ENCODE measurements at places on chromosomes 4 and X.

GRCh38 chr4:1399508-1400190 is 6.6 kb downstream of the NKX1-1 start:
- DNase-seq: no peak

DNA sequence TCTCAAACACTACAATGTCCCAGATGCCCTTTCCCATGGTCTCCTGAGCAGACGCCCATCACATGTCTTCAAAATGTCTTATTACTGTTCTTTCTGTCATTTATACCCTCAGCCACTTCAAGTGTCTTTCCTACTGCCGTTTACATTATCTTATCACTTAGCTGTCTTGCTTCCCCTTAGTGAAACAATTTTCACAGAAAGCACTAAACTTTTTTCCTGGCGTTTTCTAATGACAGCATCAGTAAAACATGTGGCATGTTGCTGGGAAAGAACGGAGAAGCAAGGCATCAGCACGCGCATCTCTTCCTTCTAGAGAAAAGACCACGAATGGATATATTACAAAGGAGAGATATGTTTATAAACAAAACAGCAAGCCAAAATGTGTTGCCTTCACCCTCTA is 189.7 kb upstream of the SLIT2 start:
- no peak for DNase-seq

GRCh38 chr4:125464146-125464545 is 149.4 kb downstream of the FAT4 start:
- no peak for DNase-seq

- no peak for DNase-seq
Observed at GRCh38 chr4:162241857-162242256, 78.1 kb upstream of the FSTL5 start.

DNA sequence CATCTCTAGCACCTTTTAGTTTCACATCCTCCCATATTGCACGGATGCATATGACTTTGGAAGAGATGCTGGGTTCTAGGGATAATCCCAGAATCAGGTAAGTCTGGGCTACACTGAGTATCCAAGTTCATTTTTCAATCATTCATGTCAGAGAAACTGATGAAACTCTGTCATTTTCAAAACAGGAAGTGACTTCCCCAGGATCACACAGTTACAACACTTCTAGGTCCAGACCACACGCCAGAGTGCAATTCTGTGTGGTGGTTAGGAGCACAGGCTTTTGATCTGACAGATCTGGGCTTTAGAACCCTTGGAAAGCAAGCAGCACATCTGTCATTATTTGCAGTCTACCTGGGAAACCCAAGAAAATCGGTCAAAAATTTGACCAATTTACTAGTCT is 52.1 kb upstream of the CDKN2AIP start:
- DNase-seq: no peak

DNA sequence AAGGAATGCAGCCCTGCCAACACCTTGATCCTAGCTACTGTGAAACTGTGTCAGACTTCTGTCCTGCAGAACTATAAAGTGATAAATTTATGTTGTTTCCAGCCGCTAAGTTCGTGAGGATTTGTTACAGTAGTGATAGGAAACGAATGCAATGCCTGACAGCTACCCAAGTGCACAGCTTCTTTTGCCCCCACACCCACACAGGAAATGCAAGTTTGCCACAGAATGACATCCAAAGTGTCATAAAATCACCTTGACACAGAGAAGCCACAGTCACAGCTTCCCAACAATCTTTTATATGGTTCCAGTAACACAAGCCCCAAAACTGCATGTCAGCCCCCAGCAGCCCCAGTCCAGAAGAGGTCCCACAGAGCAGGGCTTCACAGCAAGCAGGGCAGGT is 216.9 kb upstream of the S100G start:
- DNase-seq: no peak

DNA sequence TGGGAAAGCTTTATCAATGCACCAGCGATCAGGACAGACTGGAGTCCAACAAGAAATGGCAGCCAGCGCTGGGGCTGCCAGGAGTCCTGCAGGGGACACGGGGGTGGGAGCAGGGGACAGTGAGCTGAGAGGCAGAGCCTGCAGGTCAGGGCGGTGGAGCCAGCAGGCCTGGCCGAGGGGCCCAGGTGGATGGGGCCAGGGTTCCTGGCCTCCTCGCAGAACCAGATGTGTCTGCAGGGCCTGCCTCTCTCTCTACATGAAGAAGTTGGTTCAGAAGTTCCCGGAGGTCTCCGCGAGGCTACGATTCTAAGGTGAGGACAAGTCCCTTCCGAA is 63.6 kb downstream of the CPZ start:
- no peak for DNase-seq

DNA sequence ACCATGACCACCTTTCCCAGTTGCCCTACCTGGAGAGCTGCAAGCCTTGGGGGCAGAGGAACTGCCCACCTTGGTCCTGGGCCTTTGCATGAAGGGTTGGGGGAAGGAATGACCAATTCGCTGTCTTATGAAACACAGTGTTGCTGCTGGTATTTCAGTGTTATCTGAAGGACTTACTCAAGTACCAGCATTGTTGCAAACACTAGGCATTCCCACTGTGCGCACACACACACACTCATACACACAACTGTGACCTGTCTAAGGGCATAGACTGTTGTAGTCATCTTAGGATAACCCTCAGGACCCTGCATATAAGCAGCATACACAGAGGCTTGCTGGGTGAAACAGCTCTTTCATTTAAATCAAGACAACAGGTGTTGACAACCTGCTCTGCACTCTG is 210.9 kb downstream of the EVC2 start:
- DNase-seq: no peak

GRCh38 chr4:6891436-6892170 is 18.0 kb upstream of the TBC1D14 start:
- DNase-seq: no peak

GRCh38 chr4:7811536-7812191 is 128.0 kb downstream of the AFAP1 start:
- DNase-seq: no peak

- no peak for DNase-seq
Observed at GRCh38 chrX:124217304-124218251, 114.9 kb upstream of the TEX13D start.

GRCh38 chrX:136674270-136674985 is 26.5 kb downstream of the CD40LG start:
- no peak for DNase-seq

DNA sequence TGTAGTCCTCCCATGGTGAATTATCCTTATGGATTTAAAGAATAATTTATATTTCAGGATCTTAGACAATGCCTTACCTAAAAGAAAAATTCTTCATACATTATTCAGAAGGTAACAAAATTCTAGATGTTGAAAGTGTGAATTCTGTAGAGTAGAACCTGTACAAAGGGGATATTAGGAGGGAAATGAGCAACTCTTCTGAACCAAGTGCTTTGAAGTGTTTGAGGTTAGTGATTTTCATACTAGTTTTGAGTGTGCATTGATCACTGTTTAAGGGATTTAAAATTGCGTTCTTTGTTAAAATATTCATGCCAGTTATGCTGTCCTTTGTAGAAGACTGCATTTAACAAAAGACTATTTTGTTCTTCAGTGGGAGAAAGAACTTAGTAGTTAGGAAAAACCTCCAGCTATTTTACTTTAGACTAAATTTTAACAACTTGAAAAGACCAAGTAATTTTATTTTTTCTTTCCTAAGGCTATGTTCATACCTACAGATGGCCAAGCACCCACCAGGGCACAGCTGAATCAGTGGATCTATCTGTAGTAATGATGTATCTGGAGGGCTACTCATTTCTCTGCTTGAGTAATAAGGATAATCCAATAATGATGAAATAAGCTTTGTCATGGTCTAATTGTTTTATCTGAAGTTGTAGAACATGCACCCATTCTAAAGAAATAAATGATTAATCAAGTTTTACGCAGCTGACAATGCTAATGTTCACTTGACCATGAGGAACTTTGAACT is 134.3 kb upstream of the RPS6KA6 start:
- DNase-seq: no peak

DNA sequence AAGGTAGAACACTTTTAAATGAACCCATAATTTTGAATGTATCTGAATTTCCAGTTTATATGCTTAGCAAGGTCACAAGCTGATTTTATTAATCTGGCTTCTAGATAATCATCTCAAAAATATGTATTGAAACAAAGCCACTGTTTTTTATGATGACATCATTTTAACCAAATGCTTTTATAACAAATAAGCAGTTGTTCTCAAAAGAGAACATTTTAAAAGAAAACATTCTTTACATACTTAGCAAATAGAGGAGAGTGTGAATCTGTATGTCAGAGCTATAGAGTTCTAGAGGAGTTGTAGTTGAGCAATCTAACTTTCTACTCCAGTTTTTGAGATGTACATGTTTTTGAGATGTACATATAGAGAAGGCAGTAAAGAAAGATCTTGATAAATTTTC is 42.5 kb downstream of the LAMP2 start:
- DNase-seq: no peak

- DNase-seq: no peak
Observed at GRCh38 chrX:132119821-132120515, 7.9 kb downstream of the FRMD7 start.

- no peak for DNase-seq
Observed at GRCh38 chr4:157043131-157043530, 32.8 kb upstream of the GLRB start.

DNA sequence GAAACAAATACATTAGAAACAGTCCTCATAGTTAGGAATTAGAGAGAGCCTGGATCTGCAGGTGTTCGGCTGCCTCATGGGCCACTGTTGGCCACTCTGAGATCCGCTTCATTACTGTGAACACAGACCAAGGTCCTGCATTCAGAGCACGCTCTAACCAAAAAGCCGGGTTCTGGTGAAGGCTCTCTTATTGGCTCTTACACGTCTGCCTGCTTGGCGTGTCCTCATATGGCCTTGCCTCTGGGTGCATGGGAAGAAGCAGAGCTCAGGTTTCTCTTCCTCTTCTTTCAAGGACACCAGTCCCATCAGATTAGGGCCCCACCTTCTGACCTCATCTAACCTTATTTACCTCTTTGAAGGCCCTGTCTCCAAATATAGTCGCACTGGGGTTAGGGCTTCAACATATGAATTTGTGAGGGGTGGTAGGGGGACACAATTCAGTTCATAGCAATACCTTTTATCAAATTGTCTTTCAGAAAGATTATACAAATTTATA is 37.1 kb upstream of the ELF2 start:
- no peak for DNase-seq

GRCh38 chr4:33751050-33751449 is 2493.3 kb downstream of the ARAP2 start:
- no peak for DNase-seq

- DNase-seq: no peak
Observed at GRCh38 chrX:153400146-153401132, 711 bp downstream of the PNMA6E start.

- DNase-seq: no peak
Observed at GRCh38 chr4:146105464-146105863, 70.1 kb upstream of the LSM6 start.

- DNase-seq: no peak
Observed at GRCh38 chr4:78612398-78613178, 61.0 kb downstream of the ANXA3 start.

GRCh38 chrX:79036157-79036880 is 91.1 kb downstream of the P2RY10 start:
- no peak for DNase-seq

DNA sequence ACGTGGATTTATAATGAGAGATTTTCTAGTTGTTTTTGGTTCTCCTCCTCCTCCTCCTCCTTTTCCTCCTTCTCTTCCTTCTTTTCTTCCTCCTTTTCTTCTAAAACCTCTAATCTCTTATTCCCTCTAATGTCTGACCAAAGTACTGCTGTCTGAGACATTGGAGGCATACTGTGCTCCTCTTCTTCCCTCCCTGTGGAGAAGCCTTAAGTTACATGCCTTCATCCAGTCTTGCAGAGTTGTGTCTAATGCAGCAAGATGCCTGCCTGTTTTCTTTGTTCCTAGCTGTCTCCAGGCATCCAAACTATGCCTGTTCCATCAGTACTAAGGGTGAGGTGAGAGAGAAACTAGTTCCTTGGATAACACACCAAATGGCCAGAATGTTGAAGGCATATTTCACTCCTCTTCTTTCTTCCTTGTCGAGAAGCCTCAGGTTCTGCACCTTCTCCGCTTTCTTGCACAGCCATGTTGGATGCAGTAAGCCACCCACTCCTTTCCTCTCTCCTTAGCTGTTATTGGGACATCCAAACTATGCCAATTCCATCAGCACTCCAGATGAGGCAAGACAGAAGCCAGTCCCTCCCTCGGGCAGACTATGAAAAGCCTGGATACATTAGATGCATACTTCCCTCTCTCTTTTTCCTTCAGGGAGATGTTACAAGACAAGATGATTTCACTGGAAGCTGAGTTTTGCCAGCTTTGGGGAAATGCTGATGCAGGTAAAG is 285.7 kb upstream of the TRAM1L1 start:
- no peak for DNase-seq

GRCh38 chr4:165288226-165288625 is 39.2 kb upstream of the MSMO1 start:
- no peak for DNase-seq

DNA sequence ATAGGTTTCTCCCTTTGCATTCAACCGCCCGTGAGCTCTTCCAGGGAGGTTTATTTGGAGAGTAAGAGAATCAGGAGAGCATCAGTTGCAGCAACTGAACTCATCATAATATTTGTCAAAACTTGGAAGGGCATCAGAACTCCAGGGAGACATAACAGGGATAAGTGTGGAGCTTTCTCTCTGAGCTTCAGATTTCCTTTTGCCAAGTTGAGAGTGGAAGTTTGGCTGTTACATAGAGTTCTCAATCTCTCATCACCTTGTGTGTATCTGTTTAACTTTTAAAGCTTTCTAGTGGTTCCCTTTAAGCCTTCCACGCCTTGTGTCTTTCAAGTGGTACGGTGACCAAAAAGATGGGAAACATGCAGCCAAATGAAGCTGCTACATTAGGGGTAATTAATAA is 18.8 kb downstream of the BMP3 start:
- no peak for DNase-seq

DNA sequence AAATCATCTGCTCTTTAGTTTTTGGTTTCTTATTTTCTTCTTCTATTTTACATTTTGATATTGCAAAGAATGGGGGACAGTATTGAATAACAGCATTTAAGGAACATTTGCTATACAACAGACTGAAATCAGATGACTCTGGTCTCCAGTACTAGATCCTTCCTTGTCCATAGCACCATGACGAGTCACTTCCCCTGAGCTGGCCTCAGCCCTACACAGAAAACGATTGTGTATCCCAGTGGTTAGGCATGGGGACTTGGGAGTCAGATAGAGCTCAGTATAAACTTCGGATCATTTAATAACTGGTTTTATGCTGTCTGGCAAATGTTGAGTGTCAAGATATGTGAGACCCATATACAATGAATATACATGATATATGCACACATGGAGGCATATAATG is 44.7 kb upstream of the BEX4 start:
- DNase-seq: no peak

DNA sequence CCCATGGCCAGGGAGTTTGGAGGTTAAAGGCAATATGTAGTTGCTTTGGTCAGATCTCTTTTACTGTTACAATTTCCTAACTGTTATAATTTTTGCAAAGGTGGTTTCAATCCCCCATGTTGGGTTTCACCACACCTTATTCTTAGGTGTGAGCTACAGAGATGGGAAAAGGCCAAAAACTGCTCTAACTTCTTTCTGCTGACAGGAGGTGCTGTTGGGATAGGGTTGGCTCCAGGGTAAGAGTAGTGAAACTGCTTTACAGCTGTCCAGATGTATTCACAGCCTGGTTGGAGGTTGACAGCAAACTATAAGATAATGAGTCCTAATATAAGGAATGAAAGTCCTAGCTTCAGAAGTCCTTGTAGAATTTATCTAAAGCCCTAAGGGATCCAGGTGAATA is 181.3 kb upstream of the TEX13D start:
- no peak for DNase-seq
